ENCODE measurements at places on chromosomes 1 and 21.

GRCh38 chr1:97728436-97728835 is 192.4 kb downstream of the DPYD start:
- no peak for DNase-seq

GRCh38 chr1:230366504-230366915 is 59.6 kb downstream of the PGBD5 start:
- DNase-seq: no peak

DNA sequence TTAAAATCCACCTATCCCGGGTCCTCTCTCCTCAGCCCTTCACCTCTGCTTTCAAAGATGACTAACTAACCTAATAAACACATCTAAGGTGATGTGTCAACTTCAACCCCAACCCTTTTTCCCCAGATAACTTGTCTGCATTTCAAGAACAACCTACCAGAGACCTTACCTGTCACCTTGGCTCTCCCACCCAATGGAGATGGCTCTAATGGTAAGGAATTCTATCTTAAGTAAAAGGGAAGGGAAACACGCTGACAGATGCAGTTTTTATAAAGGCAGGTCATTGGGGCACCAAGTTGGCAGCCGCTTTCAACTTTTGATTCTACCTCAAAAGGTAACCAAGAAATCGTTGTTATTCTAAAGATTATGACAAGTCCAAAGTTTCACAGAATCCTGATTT is 37.6 kb downstream of the MRPL39 start:
- DNase-seq: no peak

GRCh38 chr1:116514708-116515525 is 55.9 kb downstream of the CD58 start:
- no peak for DNase-seq

GRCh38 chr1:17094664-17095063 is 24.6 kb downstream of the PADI2 start:
- no peak for DNase-seq

Data from D341Med (cell line).